ENCODE measurements at places on chromosomes 12 and 14.

GRCh38 chr14:57632649-57633048, 139.0 kb upstream of the CCDC198 start:
- no peak for DNase-seq

DNA sequence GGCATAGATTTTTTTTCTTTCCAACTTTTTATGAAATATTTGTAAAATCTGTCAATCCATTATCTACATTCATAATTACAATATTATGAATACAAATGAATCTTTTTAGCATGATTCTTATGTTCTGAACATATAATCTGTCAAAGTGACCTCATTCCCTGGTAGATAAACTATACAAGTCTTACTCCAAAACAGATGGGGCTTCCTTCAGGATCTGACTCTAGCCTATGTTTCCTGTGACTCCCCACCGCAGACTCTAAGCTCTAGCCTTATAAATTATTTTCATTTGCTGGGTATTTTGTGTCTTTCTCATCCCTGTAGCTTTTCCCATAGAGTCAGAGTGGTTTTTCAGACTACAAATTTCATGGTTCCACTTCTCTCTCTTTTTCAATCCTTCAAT, 202.1 kb upstream of the KITLG start:
- DNase-seq, result no peak

DNA sequence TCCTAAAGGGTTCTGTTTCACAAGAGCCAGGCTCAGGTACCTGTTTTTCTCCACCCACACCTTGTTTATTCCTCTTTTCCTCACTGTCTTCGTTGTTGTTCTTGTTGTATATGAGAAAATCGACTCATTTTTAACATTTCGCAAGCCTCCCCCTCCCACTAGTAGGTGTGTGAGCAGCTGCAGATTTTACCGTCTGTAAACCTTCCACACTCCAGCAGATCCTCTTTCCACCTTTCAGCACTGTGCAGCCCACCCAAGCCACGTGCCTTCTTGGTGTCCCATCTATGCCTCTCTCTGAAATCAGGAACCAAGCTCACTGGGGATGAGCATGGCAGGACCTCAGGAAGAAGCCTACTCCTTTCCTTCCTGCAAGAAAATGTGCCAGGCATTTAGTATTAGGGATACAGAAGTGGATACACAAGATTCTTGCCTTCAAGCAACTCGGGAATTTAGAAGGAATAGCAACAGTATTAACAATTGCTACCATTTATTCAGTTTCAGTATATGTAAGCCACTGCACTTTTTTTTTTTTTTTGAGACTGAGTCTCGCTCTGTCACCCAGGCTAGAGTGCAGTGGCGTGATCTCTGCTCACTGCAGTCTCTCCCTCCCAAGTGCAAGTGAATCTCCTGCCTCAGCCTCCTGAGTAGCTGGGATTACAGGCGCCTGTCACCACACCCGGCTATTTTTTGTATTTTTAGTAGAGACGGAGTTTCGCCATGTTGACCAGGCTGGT, 113.6 kb downstream of the CHST11 start:
- DNase-seq, result no peak

DNA sequence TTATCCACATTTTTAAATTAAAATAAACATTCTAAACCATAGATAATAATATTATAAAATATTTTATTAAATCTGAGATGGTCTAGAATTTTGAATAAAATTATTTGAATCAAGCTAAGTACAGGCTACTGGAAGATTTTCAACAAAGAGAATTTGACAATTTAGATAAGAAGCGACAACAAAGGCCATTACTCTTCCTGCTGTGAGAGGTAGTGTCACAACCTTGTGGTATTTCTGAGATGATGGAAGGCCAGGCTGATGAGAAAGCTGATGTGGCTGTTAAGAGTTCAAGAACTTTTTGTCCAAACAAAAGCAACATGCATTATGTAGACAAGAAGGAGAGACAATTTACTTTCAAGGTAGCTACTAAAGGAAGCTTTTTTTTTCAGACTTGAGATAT, 43.7 kb upstream of the CNTN1 start:
- DNase-seq, result no peak

- DNase-seq, result no peak
Observed at GRCh38 chr12:52280319-52280795, 5.9 kb downstream of the KRT86 start.

DNA sequence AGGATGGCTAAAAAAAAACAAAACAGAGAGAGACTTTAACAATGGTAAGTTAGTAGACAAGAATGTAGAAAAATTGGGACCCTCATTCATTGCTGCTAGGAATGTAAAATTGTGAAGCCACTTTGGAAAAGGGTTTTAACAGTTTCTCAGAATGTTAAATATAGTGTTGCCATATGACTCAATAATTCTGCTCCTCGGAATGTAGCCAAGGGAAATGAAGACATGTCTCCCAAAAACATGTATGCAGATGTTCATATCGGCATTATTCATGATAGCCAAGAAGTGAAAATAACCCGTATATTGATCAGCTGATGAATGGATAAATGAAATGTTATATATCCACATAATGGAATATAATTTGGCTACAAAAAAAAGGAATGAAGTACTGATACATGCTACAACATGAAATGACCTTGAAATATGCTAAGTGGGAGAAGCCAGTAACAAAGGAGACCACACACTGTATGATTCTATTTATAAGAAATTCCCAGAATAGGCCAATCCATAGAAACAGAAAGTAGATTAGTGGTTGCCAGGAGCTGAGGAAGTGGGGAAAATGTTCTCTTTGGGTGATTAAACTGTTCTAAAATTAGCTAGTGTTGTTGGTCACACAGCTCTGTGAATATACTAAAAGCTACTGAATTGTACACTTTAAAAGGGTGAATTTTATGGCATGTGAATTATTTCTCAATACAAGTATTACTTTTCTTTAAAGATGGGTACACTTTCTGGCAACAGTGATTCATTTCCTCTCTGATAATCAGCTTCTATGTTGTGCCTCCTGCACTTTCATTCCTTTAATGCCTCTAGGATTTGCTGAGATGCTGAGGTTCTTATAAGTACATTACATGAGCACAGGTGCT, 132.5 kb downstream of the DAAM1 start:
- DNase-seq, result no peak

GRCh38 chr14:92340071-92340470, 17.1 kb downstream of the SLC24A4 start:
- DNase-seq, result no peak

DNA sequence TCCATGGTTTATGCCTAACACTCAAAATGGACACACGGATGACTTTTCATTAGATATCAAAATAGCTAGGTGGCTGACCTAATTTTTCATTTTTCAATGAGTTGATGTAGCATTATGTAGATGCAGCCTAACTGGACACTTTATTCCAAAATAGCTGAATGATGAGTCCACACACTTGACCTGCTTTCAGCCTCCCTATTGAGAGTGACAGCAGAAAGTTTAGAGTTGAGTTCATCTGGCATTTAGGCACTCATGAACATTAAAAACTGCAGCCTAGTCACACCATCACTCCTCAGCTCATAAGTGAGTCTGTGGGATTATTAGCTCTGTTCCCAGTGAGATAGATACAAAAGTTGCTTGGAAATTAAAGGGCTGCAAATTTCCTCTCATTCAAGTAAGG, 307.3 kb upstream of the PRKD1 start:
- no peak for DNase-seq

DNA sequence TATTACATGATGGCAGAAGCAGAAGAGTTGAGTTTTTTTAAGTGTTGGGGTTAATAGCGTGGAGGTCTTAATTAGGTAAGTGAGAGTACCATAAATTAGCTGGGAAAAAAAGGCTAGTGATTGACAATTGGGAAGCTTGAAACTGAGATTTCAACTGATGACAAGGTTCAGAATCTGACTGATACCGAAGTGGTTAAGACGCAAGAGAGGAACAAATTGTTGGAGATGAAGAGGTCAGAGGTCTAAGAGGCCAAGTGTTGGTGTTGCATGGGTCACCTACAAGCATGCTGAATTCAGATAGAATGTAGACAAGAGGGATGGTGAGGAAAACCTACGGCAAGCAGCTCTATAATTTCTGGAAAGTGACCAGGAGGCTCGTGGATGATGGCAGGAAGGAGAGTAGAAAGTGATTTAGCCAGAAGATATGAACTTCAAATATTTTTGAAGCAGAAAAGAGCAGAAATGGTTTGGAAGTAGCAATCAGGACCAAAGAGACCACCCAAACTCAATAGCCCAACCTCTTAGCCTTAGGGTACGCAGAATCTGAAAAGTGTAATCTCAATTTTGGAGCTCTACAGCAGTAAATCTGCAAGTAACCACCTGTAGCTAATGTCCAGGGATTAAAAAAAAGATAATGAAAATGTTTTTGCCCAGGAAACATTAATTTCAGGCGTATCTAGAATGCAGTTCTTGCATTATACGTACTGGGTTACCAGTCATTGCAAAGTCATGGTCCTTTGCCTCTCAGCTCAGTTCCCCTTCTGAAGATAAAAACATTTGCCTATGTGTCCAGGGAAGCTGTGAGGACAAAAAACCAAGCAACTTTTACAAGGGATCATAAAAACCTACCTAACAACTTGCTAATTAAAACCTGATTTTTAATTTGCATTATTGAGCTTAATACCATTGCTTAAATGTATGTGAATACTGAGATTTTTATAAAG, 1.7 kb upstream of the TMPO start:
- no peak for DNase-seq

All from stimulated activated CD8-positive, alpha-beta memory T cell treated with anti-CD3 and anti-CD28 coated beads, Interleukin-4, amount 100 ng/mL, for 24 hours (primary cell).